CD4-positive, alpha-beta T cell treated with Interleukin-17A for 1 hour (primary cell): ENCODE measurements at places on chromosomes 3 and 15.

- no peak for DNase-seq
These were observed 47.3 kb downstream of the AMOTL2 start for GRCh38 chr3:134326760-134327593.

GRCh38 chr3:159898147-159898546 is 90.5 kb upstream of the IL12A start:
- DNase-seq = no peak

GRCh38 chr3:40451551-40451950 is 5.6 kb upstream of the RPL14 start:
- no peak for DNase-seq

DNA sequence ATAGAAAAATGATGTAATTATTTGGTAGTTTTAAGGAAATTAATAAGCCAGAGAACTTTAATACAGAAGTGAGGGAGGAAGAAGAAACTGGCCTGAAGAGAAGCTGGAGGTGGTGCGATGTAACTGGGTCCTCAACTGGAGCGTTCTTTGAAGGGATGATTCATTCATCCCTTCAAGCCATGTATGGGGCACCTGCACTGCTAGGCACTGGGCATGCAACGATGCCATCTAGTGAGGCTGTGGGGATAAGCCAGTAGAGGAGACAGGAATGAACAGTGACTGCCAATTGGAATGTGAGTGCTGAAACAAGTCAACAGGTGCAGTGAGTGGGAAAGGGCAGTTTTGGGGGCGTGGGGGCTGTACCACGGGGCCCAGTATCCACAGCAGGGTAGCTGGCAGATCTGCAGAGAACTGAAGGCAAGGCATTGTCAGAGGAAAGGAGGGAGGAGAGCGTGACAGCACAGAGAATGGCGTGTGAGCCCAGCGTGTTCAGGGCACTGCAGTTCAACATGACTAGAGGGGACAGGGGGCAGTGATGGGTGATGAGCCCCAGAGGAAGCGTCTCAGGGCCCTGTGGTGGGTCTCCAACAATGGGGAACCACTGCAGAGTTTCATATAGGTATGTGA is 3.8 kb upstream of the KIF23 start:
- no peak for DNase-seq

DNA sequence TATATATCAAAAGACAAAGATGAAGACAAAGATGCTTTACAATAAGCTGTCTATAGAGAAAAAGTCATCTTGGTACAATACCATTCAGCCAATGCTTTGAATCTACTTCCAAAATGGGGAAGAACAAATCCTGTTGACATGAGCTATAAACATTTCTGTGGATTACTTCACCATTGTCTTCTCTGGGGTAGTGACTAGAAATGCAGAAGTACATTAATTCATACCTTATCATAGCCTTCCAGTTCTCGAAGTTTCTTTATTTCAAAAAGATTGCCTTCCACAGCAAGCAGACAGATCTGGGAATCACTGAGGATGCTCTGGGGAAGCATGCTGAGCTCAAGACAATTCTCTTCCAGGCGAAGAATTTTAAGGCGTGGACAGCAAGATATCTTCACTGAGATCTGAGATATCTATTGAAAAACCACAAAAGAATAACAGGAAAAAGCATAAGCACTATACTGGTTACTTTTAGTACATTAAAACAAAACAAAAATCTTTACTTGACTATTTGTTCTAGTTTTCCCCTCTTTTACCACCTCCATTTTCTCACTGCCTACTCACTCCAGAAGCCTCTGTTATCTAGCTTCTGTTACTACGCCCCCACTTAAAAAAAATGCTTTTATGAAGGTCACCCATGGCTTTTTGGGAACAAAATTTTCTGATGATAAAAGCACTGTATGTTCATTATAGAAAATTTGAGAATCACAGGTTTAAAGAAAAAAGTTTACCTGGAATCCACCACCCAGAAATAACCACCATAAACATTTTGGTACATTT is 3.6 kb downstream of the LRRC57 start:
- DNase-seq = no peak

- no peak for DNase-seq
These were observed 8.0 kb downstream of the HDDC3 start for GRCh38 chr15:90924375-90924774.

- no peak for DNase-seq
These were observed 66.2 kb upstream of the THSD4 start for GRCh38 chr15:71048913-71049675.

DNA sequence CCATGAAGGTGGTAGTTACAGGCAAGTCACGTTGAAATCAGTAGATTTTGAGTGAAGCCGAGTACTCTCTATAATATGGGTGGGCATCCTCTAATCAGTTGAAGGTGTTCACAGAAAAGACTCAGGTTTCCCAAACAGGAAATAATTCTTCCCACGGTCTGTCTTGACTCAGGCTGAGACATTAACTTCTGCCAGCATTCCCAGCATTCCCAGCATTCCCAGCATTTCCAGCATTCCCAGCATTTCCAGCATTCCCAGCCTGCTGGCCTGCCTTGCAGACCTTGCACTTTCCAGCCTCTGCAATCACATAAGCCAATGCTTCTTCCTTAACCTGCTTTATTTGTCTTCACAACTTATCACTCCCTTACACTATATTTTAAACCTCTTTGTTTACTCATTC is 542.3 kb upstream of the ROBO2 start:
- DNase-seq = no peak

DNA sequence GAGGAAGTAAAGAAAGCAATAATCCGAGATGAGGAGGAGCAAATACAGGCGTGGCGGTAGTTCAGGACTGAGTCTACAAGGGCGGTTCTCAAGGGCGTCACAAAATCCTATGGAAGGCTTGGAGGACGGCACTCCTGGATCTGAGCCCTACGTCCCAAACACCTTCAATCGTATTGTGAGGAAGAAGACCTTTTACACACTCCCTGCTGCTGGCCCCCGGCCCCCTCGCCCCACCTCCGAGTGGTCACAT is 747 bp downstream of the PLD1 start:
- DNase-seq = no peak

- DNase-seq = no peak
These were observed 138.3 kb downstream of the LRIG1 start for GRCh38 chr3:66362541-66362941.
